MV-4-11 (cell line): ENCODE measurements at places on chromosomes 11 and 22.

DNA sequence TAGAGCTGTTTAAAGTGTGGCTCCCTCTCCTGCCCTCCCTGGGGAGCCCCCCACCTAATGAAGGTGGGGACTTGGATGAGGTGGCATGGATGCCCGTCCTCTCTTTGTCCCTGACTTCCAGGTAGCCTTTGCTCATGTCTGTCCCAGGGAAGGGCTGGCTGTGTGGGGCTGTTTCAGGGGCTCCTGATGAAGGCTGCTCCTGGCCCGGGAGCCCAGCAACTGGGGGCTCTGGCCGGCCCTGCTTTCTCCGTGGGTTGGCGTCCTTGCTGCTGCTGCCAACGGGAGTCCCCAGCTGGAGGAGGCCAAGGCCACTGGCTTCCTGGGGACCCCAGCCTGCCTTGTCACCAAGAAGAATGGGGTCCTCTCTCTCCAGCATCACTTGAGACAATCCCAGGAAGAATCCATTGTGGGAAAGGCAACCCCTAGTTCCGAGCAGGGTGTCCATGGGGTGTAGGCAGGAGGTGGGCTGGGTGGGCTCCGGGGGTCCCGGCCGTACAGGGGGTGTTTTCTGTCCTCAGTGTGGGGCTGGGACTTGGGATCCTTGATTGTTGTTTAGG, 13.2 kb downstream of the GRAMD4 start:
- no peak for DNase-seq

- DNase-seq = peak; percentile 52
Observed at GRCh38 chr22:31977141-31977841, 33.0 kb downstream of the YWHAH start.

DNA sequence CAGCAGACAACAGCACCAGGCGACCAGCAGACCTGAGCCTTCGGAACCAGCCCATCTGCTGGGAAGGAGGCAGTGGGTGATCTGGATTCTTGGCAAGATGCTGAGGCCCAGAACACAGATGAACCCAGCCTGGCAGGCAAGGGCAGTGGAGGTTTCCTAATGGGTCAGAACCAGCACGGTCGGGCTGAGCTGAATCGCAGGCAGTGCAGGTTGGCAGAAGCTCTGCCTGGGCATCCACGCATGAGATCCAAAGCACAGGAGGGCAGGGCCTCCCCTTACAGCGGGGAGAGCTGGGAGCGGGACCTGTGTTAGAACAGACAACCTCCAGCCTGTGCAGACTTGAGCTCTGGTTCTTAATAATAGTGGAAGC, 47.5 kb downstream of the DSCAML1 start:
- DNase-seq = no peak

DNA sequence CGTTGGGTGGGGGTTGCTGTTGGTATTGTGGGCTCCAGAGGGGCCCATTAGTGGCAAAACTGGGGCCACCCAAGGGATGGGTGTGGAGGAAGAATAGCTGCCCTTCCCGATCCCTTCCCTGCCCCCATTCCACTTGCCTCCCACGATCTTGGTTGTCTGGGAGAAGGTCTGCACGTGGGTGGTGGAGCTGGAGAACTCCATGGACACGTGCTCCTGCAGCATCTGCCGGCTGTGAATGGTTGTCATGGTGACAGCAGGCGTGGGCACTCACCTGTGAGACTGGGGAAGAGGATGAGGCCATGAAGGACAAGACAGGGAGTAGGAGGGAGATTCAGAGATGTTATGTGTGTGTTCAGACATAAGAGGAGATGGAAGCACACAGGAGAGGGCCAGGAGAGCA, 2.0 kb downstream of the IGSF22 start:
- DNase-seq = no peak

DNA sequence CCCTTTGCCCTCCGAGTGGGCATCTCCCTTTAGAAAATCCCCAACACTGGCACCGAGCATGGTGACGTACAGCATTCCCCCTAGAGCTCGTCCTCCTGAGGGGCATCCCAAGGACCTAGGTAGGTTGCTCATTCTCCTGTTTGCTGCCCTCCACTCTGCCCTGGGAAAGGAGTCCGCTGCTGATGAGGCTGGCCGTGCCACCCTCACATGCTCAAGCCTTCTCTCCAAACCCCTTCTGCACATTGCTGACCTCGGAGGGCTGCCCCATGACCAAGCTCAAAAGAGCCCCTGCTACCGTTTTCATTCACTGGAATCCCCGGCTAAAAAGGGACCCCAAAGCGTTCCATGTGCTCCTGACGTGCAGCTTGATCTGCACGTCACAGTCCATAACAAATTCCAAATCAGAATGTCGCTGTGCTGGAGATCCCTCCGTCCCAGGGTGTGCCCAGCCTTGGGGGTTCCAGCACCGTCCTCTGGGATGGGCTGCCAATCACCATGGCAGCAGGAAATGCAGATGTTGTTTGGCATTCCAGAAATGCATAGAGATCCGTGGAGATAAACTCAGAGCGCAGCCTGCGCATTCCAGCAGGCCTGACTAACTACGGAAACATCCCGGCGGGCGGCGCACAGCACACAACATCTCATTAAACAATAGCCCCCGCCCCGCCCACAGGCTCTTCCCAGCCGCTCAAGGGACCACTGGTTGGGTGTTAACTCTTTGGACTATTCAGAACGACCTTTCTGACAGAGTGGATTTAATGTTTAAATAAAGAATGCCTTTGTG, 26.3 kb upstream of the GNB1L start:
- no peak for DNase-seq

DNA sequence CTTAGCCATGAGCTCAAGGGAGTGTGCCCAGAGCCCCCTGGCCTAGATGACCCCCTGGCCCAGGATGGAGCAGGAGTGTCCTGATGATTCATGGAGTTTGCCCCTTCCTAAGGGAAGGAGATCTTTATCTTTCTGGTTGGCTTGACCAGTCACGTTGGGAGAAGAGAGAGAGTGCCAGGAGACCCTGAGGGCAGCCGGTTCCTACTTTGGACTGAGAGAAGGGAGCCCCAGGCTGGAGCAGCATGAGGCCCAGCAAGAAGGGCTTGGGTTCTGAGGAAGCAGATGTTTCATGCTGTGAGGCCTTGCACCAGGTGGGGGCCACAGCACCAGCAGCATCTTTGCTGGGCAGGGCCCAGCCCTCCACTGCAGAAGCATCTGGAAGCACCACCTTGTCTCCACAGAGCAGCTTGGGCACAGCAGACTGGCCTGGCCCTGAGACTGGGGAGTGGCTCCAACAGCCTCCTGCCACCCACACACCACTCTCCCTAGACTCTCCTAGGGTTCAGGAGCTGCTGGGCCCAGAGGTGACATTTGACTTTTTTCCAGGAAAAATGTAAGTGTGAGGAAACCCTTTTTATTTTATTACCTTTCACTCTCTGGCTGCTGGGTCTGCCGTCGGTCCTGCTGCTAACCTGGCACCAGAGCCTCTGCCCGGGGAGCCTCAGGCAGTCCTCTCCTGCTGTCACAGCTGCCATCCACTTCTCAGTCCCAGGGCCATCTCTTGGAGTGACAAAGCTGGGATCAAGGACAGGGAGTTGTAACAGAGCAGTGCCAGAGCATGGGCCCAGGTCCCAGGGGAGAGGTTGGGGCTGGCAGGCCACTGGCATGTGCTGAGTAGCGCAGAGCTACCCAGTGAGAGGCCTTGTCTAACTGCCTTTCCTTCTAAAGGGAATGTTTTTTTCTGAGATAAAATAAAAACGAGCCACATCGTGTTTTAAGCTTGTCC, 14.3 kb downstream of the ADORA2A start:
- DNase-seq = no peak

DNA sequence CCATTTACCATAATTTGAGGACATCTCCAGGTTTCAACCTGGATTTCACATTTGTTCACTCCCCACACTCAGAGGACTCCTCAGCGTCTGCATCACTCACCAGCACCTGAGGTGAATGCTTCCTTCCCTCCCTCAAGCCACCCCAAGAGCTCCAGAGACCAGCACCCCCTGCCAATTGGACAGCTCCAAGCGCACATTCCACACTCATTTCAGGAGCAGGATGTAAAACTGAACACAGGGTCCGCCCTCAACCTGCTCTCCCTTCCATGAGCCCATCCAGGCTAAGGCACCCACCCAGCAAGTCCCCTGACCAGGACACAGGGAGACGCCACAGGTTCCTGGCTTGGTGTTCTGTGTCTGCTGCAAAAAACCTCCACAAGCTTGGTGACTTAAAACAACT, 3.9 kb downstream of the SCGB1D1 start:
- DNase-seq = no peak

DNA sequence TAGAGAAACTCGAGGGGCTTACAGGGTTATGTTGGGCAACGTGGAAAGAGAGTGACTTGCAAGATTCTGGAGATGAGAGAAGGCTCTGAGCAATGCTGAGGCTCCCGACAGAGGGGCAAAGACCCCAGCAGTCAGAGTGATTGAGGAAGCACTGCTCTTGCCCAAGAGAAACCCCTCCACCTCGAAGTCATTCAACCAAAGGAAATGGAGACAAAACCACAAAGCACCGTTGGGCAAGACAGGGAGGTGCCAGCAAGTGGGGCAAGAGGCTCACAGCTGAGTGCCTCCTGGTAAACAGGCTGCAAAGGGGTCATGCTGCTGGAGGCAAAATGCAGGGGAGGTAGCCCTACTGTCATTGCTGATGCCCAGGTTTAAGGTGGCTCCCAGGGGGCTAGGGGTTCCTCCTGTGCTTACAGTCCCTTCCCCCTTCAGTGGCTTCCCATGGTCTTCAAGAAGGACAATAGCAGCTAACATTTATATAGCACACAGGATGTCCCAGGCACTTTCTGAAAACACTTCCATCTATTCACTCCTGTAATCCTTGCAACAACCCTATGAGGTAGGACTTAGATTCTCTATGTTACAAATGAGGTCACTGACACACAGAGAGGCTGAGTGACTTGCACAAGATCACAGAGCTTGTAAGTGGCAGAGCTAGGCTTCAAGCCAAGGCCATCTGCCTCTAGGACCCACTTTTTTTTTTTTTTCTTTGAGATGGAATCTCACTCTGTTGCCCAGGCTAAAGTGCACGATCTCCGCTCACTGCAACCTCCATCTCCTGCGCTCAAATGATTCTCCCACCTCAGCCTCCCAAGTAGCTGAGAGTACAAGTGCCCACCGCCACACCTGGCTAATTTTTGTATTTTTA, 18.1 kb upstream of the MYH9 start:
- DNase-seq = peak; percentile 98

GRCh38 chr11:88790182-88790581, 275.6 kb downstream of the GRM5 start:
- DNase-seq = no peak

DNA sequence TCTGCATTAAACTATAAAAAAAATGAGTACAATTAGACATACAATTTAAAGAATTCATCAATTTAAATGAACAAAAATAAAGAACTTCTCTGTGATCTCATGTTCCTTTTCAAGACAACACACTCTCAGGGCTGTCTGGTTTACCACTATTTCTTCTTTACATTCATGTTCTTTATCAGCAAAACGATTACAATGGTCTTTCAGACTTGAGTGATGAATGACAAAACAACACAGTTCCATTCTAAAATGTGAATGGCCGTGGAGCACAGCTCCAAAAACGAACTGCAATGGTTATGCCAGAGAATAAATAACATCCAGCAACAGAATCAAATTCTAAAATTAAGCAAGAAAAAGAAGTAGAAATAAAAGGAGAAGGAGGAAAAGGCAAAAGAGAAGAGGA, 113.1 kb downstream of the CADM1 start:
- no peak for DNase-seq

- DNase-seq = peak; percentile 49
Observed at GRCh38 chr22:28792491-28793383, 7.6 kb downstream of the XBP1 start.

DNA sequence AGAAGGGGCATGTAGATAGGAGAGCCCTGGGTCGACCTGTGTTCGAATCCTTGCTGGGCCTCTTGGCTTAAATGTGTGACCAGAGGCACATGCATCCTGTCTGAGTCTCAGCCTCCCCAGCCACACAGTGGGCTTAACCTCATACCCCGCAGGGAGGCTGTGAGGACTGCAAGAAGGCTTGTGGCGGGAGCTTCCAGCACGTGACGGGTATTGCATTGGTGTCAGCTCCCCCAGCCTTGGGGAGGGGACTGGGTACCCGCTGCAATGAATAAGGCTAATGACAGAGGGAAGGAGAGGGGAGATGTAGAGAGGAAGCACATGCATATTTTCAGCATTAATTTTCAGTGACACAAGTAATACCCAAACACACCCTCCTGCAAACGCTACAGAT, 8.1 kb downstream of the RASD2 start:
- peak; percentile 15 for DNase-seq

- DNase-seq = no peak
Observed at GRCh38 chr11:71194710-71195109, 57.7 kb downstream of the SHANK2 start.

GRCh38 chr11:66692871-66693331, 15.2 kb upstream of the RBM4B start:
- DNase-seq = no peak

GRCh38 chr22:48320683-48321451, 1506.8 kb downstream of the BRD1 start:
- no peak for DNase-seq

GRCh38 chr22:35170716-35171697, 86.3 kb upstream of the HMGXB4 start:
- no peak for DNase-seq

DNA sequence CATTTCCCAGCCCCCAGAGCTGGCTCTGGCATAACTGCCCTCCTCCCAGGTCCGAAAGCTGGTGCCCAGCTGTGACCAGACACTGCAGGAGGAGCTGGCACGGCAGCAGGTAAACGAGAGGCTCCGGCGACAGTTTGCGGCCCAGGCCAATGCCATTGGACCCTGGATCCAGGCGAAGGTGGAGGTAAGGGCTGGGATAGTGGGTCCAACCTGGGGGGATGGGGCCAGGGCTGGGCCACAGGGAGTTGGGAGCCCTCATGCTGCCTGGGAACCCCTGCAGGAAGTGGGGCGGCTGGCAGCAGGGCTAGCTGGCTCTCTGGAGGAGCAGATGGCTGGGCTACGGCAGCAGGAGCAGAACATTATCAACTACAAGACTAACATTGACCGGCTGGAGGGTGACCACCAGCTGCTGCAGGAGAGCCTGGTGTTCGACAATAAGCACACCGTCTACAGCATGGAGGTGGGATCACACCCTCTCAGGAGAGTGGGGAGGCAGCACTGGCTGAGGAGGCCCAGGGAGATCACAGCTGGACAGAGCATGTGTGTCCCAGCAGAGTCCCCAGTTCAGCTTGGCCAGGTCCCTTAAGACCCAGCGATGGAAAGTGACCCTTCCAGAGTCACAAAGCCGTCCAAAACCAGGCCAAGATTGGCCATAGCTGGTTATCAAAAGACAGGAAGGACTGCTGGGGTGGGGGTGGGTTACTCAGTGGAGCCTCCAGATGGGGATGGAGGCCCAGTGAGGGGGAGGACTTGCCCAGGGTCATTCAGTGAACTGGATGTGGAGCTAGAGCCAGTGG, 7.0 kb downstream of the CTSF start:
- DNase-seq = no peak

- DNase-seq = peak; percentile 97
Observed at GRCh38 chr11:128725630-128726319, 31.9 kb downstream of the FLI1 start.

- DNase-seq = no peak
Observed at GRCh38 chr22:31126128-31126868, 3.5 kb downstream of the INPP5J start.

- no peak for DNase-seq
Observed at GRCh38 chr22:26995235-26995634, 337.8 kb downstream of the MIAT start.

- DNase-seq = no peak
Observed at GRCh38 chr11:14001597-14001996, 39.1 kb downstream of the SPON1 start.

- DNase-seq = no peak
Observed at GRCh38 chr22:17120711-17121232, 388 bp downstream of the TMEM121B start.

- DNase-seq = no peak
Observed at GRCh38 chr11:15667127-15667725, 552.5 kb downstream of the INSC start.
